Cerebellar nuclear complex (tissue), 1 donor: ENCODE measurements at places on chromosomes 16 and 17.

DNA sequence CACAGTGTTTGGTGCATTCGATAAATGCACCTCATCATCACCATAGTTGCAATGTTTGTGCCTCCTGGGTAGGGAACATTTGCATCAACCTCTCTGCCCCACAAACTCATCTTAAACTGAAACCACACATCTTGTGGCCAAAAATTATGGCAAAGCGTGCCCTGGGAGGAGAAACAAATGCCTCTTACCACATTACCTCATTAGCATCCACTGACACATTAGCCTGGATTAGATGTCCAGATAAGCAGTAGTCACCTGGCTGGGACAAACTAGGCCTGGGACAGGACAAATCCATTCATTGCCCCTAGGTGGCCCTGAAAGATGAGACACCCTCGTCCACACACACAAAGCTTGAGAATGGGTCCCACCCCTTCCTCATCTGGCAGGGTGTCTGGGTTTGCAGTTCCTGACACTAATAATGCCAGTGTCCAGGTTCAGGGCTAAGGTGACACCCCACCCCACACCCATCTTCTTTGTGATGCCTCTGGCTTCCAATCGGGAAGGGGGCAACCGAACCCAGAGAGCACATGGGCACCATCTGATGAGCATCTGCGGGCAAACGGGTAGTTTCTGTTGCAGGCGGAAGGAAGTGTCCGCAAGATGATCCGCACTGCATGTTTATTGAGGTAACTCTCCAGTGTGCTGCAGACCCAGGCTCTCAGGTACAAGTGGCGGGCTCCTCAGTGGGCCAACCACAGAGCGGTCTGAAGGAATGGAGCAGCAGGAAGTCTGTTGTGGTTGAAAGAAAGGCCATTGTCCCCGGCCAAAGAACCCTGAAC is 8.6 kb downstream of the XYLT1 start:
- no peak for DNase-seq

GRCh38 chr17:36939802-36940312 is 2.6 kb downstream of the LHX1 start:
- no peak for DNase-seq

DNA sequence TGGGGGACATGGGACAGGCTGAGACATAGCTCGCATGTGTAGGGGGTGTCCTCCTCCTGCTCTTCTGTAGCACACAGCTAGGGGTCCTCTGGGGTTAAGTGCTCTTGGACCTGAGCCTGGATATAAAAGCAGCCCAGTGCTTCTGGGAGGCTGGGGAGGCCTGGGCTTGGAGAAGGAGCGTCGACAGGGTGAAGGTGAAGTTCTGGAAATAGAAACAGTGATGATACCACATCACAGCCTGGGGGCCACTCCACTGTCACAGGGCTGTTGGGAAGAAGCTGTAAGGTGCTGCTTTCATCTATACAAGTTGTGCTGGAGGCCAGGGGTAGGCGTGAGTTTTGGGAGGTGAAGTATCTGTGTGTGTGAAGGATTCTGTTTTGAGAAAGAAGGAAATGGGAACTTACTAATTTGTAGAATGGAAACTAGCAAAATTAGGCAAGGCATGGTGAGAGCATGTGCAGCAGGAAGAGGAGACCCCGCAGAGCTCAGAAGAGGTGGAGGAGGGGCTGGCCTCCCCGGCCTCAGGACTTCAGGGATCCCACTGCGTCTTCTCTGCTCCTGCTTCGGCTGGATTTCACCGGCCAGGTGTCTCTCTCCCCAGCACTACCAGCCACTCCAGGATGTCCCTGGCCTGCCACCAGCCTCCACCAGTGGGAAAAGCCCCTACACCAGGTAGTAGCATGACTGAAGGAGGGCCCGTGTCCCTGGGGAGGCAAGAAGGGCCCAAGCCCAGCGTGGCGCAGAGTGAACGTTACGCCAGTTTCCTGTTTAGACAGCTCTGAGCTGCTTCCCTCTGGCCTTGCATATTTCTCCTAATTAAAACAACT is 19.4 kb downstream of the PLCG2 start:
- DNase-seq = no peak

DNA sequence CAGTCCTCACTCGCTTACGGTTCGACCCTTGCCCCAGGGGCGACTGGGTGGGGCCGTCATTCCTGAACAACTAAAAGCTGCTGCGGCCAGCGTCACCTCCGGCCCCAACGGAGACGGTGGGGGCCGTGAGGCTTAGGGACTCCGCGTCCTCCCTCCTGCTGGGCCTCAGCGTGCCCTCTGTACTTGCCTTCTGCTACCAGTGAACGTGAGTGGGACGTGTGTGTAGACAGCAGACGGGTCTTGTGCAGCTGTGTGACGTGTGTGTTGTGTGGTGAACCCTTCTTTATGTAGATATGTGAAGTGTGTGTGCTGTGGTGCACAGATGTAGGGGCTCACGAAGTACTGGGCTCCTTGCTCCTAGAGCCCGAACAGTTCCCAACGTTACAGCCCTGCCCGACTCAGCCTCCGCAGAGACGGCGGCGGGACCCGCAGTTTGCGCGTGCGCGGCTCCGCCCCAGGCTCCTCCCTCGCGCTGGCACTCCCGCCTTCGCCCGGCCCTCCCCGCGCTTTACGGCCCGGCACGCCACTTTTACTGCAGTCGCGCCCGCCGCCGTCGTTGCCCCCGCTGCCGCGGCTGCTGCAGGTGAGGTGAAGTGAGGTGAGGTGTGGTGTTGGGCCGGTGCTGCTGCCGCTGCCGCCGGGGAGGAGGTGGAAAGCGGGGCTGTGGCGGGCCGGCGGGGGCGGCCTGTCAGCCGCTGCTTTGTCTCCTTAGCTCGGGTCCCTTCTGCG is at the start of gene PHAF1:
Gene PHAF1, plus strand, starts transcription at position 535 of the 729 bp plus-strand sequence. CDS start 235 bp downstream, outside the sequence.
- peak; percentile 30 for DNase-seq

GRCh38 chr17:39701012-39701783 is 1.3 kb downstream of the ERBB2 start:
- no peak for DNase-seq

- no peak for DNase-seq
Measured at GRCh38 chr17:6910987-6911603, 79.6 kb upstream of the TEKT1 start.

- DNase-seq = no peak
Measured at GRCh38 chr17:73541111-73541510, 103.1 kb downstream of the SDK2 start.

DNA sequence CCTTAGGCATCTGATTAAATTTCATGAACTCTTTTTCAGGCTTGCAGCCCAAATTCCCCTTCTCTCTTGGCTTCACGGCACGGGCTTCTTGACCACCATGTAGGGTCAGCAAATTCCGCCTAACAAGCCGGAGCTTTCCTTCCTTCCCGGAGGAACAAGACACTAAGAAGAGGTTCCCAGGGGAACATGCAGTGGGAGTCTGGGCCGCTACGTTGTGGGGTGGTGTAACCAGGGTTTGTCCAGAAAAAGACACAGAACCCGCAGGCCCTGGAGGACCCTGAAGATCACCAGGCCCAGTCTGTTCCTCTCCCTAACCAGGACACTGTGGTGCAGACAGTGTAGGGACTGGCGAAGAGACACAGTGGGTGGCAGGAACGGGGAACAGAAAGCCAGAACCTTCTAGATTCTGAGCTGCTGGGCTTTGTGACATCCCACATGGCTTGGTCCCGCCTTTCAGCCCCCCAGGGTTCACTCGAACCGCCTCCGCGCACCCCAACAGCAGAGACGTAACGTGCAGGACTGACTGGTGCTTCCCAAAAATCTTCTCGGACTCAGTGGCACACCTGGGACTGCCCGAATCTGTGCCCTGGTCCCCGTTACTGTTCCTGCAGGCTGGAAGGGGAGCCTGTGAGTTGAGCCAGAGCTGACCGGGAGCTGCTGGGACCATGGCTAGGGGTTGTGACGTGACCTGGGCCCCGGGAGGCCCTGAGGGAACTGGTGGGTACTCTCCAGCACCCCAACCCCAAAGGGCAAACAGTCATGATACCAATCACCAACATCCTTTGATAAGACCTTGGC is 55.2 kb downstream of the TBC1D16 start:
- no peak for DNase-seq

- DNase-seq = no peak
Measured at GRCh38 chr16:476039-476438, 50.6 kb downstream of the RAB11FIP3 start.

DNA sequence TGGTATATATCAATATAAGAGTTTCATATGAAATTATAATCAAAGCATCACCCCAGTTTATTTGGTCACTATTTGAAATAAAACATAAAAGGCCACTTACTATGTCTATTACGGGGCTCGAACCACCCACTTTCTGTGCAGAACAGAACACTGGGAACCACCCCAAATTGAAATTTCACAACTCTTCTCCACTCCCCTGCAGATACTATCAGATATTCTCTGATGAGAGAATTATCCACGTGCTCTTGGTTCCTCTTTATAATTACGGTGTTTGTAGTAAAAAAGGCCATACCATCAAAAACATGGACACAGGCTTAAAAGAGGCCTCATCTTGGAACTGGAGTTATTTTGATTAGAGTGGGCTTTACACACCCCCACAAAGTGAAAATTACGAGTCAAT is 82.8 kb downstream of the WDR59 start:
- no peak for DNase-seq

DNA sequence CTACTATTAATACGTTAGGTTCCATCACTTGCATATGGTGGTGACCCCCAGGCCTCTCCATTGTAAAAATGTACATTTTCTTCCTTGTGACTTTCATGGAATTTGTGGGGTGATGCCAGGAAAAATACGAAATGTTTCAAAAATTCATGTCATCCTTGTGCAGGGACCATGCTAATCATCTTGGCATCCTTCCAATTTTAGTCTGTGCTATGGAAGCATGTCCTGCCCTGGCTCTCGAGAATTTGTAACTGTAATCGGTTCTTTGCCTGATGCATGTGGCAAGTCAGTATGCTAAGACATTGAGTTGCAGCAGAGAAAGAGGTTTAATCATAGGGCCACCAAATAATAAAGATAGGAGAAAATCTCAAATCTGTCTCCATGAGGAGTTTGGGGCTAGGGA is 14.3 kb upstream of the GINS3 start:
- DNase-seq = no peak

- no peak for DNase-seq
Measured at GRCh38 chr16:83966153-83966696, 1.8 kb upstream of the NECAB2 start.

DNA sequence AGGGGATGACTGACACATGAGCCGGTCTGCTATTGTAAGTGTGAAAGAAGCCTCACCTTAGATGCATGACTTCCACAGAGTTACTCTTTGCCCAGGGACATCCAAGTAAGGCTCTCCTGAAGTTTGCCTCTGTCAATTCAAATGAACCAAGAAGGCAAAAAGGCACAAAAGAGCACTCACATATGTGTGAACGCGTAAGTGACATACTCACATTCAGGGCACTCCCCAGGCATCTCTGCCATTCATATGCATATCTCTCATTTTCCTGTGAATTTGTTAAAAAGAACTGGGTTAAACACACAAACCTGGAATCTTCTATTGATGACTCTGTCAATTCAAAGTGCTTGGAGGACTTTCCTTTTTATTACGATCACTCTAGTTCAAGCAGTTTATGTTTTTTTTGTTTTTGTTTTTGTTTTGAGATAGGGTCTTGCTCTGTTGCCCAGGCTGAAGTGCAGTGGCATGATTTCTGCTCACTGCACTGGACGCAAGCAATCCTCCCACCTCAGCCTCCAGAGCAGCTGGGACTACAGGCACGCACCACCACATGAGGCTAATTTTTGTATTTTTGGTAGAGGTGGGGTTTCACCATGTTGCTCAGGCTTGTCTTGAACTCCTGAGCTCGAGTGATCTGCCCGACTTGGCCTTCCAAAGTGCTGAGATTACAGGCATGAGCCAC is 49.4 kb downstream of the DUSP14 start:
- DNase-seq = no peak

DNA sequence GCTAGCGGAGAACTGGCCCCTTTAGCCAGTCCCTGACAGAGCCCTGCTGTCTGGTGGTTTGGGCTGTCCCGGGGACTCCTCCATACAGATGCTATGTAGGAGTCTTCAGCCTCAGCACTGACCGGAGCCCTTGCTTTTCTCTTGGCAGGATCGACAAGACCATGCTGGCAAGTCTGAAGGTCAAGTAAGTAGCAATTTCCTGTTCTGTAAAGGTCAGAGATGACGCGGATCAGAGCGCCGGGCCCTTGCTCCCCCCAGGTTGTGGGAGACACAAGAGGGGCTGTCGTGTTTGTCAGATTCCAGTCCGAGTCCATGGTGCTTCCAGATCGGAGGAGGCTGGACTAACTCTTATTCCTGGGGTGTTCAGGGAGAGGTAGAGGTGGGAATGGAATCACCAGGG is 4.1 kb downstream of the RAP1GAP2 start:
- no peak for DNase-seq

GRCh38 chr17:36727577-36727976 is 126.2 kb downstream of the MRM1 start:
- no peak for DNase-seq

DNA sequence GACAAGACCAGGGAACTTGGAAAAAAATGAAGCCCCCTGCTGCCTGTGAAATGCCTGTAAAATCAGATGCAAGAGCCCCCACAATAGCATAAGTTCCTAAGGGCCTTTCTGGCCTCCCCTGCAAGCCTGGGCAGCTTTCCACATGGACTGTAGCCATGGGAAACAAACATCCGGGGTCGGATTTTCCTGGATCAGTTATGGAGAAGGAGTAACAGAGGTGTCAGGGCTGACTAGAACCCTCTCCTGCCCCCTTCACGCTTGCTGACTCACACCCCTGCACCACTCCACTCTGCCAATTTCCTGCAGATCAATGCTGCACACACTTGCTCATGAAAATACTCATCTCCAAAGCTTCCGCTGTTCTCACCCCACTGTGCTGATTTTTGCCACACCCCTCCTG is 258.6 kb downstream of the CBLN1 start:
- DNase-seq = no peak

GRCh38 chr16:55656691-55657092 is 904 bp downstream of the SLC6A2 start:
- no peak for DNase-seq

DNA sequence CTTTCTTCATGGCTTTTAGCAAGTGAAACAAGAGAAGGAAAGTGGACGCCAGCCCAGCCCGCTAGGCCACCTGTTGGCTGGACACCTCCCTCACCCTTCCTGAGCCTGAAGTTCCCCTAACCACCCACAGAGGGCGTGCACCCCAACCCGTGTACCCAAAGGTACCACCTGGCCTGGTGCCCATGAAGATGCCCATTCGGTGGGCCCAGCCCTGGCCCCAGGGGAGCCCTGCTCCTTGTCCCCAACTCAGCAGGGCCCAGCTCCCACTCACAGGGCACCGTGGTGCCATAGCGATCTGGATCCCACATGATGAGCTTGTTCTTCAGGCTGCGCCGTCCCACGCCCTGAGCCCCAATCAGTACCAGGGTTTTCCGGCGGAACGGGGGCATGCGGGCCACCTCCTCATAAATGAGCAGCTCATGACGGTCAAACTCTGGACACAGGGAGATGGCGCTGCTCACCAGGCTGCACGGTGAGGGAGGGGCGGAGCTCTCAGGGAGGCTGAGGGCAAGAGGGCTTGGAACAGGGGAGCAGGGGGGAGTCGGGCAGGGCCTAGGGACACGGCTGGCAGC is 26.8 kb downstream of the MPP2 start:
- DNase-seq = no peak

GRCh38 chr16:17633181-17633951 is 162.6 kb upstream of the XYLT1 start:
- DNase-seq = no peak
